ENCODE measurements at places on chromosomes 2 and 18.
A peak's percentile ranks its signal among the peaks of the same experiment; 100 is the strongest.

DNA sequence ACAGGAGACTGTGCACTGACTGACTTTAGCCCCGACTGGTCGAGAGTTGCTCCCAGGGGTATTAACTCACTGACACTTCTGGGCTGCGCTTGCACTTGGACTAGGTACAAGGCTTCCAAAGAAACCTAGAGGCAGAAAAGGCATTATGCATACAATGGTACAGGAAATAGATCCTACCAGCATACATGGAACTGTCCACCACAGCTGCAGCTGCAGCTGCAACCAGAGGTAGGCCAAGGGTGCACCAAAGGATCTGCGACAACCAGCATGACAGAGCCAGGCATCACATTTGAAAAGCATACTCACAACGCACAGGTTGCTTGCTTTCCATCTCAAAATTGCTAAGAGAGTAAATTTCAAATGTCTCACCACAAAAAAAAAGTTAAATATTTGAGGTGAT, 22.6 kb upstream of the PGAP1 start:
- DNase-seq, result no peak

DNA sequence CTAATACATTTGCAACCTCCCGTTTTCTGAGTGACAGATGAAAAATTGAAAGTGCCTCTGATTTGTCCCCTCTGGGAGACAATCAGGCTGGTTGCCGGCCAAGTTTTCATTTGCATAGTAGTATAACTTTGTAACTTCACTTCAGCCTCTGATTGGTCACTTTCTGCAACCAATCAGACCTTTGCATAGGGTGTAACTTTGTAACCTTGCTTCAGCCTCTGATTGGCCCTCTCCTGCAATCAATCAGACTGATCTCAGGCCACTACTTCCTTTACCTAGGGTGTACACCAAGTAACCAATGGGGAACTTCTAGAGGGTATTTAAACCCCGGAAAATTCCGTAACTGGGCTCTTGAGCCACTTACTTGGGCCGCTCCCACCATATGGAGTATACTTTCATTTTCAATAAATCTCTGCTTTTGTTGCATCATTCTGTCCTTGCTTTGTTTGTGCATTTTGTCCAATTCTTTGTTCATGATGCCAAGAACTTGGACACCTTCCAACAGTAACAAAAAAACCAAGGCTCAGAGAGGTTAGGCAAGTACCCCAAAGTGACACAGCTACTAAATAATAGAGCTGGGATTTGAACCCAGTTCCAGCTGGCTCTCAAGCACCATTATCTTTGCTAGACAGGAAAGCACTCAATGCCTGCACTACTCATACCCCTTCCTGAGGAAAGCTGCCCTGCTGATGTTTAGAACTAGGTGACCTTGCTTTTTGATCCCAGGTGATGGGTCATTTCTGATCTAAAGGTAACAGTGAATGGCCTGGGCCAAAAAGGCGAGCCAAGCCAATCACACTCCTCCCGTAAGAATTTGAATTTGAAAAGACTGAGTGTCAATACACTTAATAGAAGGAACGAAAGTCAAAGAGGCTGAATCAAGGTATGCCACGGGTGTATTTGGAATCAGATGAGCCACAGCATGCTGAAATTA, 10.9 kb upstream of the MYOM1 start:
- DNase-seq, result no peak

GRCh38 chr2:171655586-171655985, 31.7 kb upstream of the DYNC1I2 start:
- DNase-seq, result no peak

GRCh38 chr2:172278667-172279066, 148.7 kb upstream of the ITGA6 start:
- no peak for DNase-seq

DNA sequence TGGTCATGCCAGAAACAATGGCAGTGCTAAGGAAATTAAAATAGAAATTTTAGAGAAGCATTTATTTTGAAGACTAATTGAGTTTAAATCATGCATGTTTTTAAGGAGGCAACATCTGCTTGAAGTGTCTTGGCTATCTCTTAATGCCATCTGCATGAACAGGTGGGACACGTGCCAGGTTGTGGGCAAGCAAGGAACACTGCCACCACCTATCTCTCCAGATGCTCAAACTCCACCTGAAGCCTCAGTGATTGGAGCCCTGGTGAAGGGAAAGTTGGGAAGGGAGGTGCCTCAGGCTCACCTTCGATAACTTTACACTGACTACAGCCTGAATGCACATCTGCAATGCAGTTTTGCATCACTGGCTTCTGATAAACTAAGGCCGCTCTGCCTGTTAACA, 91.5 kb downstream of the TPGS2 start:
- DNase-seq, result no peak

GRCh38 chr2:99822474-99823207, 319.7 kb downstream of the AFF3 start:
- DNase-seq, result no peak

DNA sequence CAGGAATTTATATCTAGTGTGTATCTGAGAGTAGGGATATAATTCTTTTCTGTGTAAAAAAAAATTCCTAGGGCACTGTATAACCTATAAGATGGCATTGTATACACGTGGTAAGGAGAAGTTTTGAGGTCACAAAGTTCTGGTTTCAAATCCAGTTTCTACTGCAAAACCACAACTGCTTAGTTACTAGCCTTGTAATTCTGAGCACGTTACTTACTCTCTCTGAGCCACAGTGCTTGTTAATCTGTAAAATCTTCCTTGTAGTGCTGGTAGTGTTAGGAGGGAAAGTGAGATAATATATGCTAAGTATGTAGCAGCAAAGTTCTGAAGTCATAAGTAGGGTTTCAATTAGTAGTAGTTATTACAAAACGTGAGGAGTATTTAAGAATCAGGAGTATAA, 175.4 kb downstream of the SATB2 start:
- no peak for DNase-seq

DNA sequence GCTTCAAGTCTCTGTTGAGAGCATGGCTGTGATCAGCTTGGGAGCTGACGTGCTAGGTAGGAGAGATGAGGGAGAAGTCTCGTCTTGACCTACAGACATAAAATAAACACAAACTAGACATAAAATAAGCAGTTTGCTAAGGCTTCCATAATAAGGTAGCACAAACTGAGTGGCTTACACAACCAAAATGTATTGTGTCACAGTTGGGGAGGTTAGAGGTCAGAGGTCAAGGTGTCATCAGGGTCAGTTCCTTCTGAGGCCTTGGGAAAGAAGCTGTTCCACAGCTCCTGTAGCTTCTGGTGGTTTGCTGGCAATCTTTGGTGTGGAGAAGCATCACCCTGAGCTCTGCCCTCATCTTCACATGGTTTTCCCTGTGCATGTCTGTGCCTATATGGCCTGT, 20.2 kb downstream of the DAW1 start:
- no peak for DNase-seq

- DNase-seq, result no peak
Measured at GRCh38 chr2:127901339-127902056, 15.7 kb upstream of the AMMECR1L start.

- peak; percentile 86 for DNase-seq
Measured at GRCh38 chr2:71082402-71083252, 14.2 kb downstream of the NAGK start.

GRCh38 chr2:70959851-70960832, 18.3 kb upstream of the ANKRD53 start:
- DNase-seq, result peak; percentile 33

- DNase-seq, result no peak
Measured at GRCh38 chr18:79343567-79344207, 52.0 kb upstream of the NFATC1 start.
